SK-N-SH (cell line): ENCODE measurements at places on chromosomes 12 and 14. TPM values are rescaled to one million over a fixed set of nuclear protein-coding genes. Genes with fewer than 3 reads are reported as not detected.
A peak's percentile ranks its signal among the peaks of the same experiment; 100 is the strongest.

GRCh38 chr14:57085801-57086200 is 182.9 kb downstream of the EXOC5 start:
- H3K27ac ChIP-seq = no peak overlapping the region
- H3K4me1 ChIP-seq = no peaks in the 10 kb centered on the region
- no peaks in the 10 kb centered on the region for H3K27me3 ChIP-seq
- DNase-seq = peak; percentile 9
- no peak overlapping the region for H3K4me3 ChIP-seq
- no peaks in the 10 kb centered on the region for H3K36me3 ChIP-seq

- no peak overlapping the region for H3K27ac ChIP-seq
- no peaks in the 10 kb centered on the region for H3K4me1 ChIP-seq
- no peak for DNase-seq
These were observed 12.5 kb downstream of the SGPP1 start for GRCh38 chr14:63715360-63715759.

DNA sequence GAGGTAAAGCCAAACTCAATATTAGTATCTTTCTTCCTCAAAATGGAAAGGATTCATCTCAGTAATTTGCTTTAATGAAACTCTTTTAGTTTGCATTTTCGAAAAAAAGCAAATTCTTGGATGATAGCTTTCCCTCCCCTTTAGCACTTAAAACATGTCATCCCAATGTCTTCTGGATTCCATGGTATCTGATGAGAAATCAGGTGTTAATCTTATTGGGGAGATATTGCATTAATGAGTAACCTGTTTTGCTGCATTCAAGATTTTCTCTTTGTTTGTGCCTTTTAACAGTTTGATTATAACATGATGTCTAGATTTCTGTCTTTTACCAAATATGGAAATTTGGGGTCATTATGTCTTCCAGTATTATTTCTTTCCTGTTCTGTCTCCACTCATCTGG is 405.1 kb upstream of the FOXG1 start:
- no peak overlapping the region for H3K27ac ChIP-seq
- no peaks in the 10 kb centered on the region for H3K4me1 ChIP-seq
- H3K36me3 ChIP-seq = no peaks in the 10 kb centered on the region
- no peak for DNase-seq
- H3K4me3 ChIP-seq = no peak overlapping the region

DNA sequence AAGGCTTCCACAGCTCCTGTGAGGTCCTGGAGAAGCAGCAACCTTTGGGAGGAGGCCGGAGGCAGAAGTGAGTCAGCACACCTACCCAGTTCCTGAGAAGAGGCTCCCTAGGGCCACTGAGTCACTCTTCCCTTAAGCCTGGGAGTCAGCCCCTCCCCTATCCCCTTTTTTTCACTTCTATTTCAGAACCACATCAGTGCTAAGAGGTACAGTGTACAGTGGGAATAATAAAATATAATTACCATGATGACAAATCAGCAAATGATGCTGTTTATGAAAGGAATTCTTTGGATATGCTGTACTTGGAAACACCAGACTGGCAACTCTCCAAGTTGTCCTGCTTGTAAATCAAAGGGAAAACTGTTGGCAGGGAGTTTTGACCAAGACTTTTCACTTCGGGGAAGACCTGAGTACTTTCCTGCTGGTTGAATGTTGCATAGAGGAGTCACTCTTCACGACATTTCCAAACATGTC is 7.8 kb upstream of the TBPL2 start:
- no peak for DNase-seq
- H3K4me3 ChIP-seq = no peak overlapping the region
- H3K27ac ChIP-seq = peak overlapping the region; percentile 86
- H3K36me3 ChIP-seq = no peaks in the 10 kb centered on the region
- H3K4me1 ChIP-seq = no peaks in the 10 kb centered on the region
- no peaks in the 10 kb centered on the region for H3K27me3 ChIP-seq

GRCh38 chr12:89544681-89545184 is 18.9 kb upstream of the POC1B start:
- H3K4me3 ChIP-seq = no peak overlapping the region
- no peaks in the 10 kb centered on the region for H3K36me3 ChIP-seq
- H3K27me3 ChIP-seq = no peaks in the 10 kb centered on the region
- no peak for DNase-seq

Gene LAG3
- 0.72 and 1.1 TPM in 2 replicates for polyA plus RNA-seq

- no peak overlapping the region for H3K27ac ChIP-seq
- no peaks in the 10 kb centered on the region for H3K36me3 ChIP-seq
- no peaks in the 10 kb centered on the region for H3K4me1 ChIP-seq
These were observed 3.2 kb downstream of the HSPB8 start for GRCh38 chr12:119181944-119182343.

- H3K27me3 ChIP-seq = peaks cover 43% of the 10 kb centered on the region
- H3K4me1 ChIP-seq = peaks cover 9% of the 10 kb centered on the region; the same call in 1 of the 2 replicates
- H3K4me3 ChIP-seq = no peak overlapping the region
These were observed 1.8 kb downstream of the MYH6 start for GRCh38 chr14:23406244-23406643.

Gene TESPA1
- polyA plus RNA-seq = not detected in 2 replicates

DNA sequence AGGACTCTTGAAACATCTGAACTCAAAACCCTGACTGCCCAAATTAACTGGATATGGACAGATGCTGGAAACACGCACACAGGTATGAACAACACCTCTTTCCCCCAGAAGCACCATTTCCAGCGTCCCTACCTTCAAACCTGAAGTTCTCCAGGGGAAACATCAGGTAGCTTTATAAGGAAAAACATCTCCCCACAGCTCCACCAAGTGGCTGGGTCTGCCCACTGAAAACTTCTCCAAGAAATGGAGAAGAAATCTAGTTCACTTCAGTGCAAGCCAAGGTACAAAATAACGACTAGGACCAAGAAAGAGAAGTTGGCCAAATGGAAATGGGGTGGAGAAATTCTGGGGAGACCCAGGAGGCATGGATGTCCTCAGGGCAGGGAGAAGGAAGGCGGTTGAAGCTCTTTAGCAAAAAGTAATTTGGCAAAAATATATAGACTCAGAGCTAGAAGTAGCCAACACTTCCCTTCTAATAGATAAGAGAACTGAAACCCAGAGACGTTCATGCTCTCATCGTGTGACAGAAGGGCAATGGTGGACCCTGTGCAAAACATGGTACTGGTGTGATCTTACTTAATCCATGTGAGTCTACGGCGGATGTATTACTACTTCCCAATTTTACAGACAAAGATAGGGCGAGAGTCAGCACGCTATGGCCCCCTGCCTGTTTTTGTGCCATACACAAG is 10.5 kb upstream of the NUAK1 start:
- no peaks in the 10 kb centered on the region for H3K27me3 ChIP-seq
- H3K27ac ChIP-seq = no peak overlapping the region
- DNase-seq = no peak
- no peaks in the 10 kb centered on the region for H3K36me3 ChIP-seq

Gene CARMIL3
- 0.32 and 0.43 TPM in 2 replicates for polyA plus RNA-seq

DNA sequence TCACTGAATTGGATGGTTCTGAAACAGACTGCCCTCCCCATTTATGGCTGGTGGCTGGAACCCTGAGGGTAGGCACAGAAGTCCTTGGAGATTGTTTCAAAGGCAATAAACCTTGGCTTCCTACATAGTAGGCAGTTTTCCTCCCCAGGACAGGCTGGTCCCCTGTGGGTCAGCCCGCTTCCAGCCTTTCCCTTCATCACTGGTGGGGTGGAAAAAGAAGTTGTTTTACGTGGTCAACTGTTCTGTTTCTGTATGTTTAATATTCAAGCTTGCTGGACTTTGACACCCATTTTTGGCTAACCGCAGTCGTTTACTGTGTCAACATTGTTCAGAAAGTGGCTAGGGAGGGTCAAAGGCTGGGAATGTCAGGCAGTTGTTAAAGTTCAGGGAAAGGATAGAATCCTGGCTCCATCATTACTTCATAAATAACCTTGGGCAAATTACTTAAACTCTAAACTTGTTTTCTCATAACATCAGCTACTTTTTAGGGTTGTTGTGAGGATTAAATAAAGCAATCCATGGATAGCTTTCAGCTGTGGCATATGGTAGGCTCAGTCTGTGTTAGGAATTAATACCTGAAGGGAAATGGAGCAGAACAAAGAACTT is 2.4 kb downstream of the KLHDC2 start:
- peak overlapping the region; percentile 85 for H3K4me3 ChIP-seq
- H3K27me3 ChIP-seq = no peaks in the 10 kb centered on the region
- no peak overlapping the region for H3K27ac ChIP-seq
- peaks cover 32% of the 10 kb centered on the region for H3K36me3 ChIP-seq
- no peak for DNase-seq

- peaks cover 37% of the 10 kb centered on the region; the same call in 1 of the 2 replicates for H3K36me3 ChIP-seq
- peak overlapping the region; percentile 95 for H3K27ac ChIP-seq
- peaks cover 15% of the 10 kb centered on the region; the same call in 1 of the 2 replicates for H3K4me1 ChIP-seq
- H3K27me3 ChIP-seq = no peaks in the 10 kb centered on the region
These were observed 636 bp downstream of the GOLGA3 start for GRCh38 chr12:132827763-132828703.

DNA sequence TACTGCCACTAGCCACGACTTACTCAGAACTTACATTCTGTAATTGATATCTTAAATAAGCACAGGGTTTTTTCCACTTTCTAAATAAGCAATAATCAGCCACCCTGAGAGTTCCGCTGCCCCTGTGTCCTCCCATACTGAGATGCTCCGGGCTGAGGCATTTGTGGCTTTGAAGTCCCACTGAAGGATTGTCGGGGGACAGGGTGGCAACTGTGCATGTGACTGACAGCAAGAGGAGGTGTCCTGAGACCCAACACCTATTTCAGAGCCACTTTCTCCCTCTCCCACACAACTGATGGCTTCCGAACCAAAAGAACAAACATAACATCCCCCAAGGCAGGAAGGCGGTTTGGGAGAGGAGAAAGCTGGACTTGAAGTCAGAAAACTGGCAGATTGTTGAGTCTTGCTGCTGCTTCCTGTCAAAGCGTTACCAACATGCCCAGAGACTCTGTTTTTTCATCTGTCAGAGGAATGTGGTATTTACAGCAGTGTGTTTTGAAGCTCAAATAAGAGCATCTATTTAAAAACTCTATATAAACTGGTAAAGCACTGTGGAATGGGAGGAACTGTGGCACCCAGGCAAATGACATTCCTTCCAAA is 157.9 kb upstream of the FKBP4 start:
- H3K36me3 ChIP-seq = no peaks in the 10 kb centered on the region
- H3K27ac ChIP-seq = no peak overlapping the region
- no peak overlapping the region for H3K4me3 ChIP-seq
- H3K4me1 ChIP-seq = peaks cover 12% of the 10 kb centered on the region
- no peaks in the 10 kb centered on the region for H3K27me3 ChIP-seq

GRCh38 chr12:24905431-24905830 is 43.5 kb downstream of the BCAT1 start:
- H3K4me1 ChIP-seq = peaks cover 34% of the 10 kb centered on the region; the same call in 1 of the 2 replicates
- H3K36me3 ChIP-seq = peaks cover 22% of the 10 kb centered on the region
- no peak for DNase-seq
- no peaks in the 10 kb centered on the region for H3K27me3 ChIP-seq

GRCh38 chr14:72701605-72702004 is 192.3 kb downstream of the DPF3 start:
- no peaks in the 10 kb centered on the region for H3K36me3 ChIP-seq
- no peaks in the 10 kb centered on the region for H3K27me3 ChIP-seq
- H3K27ac ChIP-seq = no peak overlapping the region
- H3K4me3 ChIP-seq = no peak overlapping the region

Gene KRT86
- 0.34 and 0.56 TPM in 2 replicates for polyA plus RNA-seq

- no peaks in the 10 kb centered on the region for H3K4me1 ChIP-seq
- H3K27ac ChIP-seq = no peak overlapping the region
- no peak overlapping the region for H3K4me3 ChIP-seq
- no peaks in the 10 kb centered on the region; the same call in 1 of the 2 replicates for H3K27me3 ChIP-seq
These were observed 32.2 kb downstream of the SLC25A21 start for GRCh38 chr14:37140176-37140575.

DNA sequence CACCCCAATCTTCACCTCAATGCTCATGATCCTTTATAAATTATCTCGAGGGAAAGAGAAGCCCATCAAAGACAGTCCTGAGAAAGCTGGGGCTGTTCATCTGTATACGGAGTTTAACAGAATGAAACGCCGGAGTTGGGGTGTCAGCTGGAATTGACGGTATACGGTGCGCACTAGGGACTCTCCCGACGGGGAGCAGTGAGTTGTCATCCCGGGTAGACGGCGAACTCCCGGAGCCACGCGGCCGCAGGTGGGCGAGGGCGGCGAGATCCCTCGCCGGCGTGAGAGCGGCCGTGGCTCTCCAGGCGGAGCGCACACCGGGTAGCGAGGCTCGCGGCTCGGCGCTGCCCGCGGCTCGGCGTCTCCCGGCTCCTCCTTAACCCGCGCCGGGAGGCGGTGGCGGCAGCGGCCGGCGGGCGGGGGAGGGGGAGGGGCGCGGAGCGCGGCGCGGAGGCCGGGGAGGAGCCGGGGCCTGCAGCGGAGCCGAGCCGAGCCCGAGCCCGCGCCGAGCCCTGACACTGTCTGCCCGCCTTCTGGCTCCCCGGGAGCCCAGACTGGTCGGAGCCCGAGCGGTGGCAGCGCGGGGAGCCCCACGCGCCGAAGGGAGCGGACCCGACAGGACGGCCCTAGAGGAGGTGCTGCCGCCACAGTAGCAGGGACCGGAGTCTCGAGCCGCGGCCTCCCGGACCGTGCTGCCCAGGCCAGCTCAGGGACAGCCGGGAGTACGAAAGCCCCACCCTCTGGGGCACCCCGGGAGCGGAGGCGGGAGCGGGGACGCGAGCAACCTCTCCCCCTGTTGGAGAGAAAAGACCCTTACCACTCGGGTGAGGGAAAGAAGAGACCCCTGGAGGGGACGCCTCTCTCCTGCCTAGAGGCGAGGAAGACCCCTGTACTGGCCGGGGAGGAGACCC is at the start of gene FOXJ2:
TSS of gene FOXJ2 (plus strand) at position 475 of the 911 bp plus-strand sequence. CDS start 7,117 bp downstream, outside the sequence.
- peaks cover 25% of the 10 kb centered on the region for H3K4me1 ChIP-seq
- peak within 1 kb of the TSS; percentile 63; the same call in 1 of the 2 replicates for H3K27ac ChIP-seq
- H3K27me3 ChIP-seq = no peaks in the 10 kb centered on the region
- peak; percentile 91 for DNase-seq
- H3K36me3 ChIP-seq = no peaks in the 10 kb centered on the region
